IPS DF 6.9 (cell line): ENCODE measurements at places on chromosomes 5 and 9.

DNA sequence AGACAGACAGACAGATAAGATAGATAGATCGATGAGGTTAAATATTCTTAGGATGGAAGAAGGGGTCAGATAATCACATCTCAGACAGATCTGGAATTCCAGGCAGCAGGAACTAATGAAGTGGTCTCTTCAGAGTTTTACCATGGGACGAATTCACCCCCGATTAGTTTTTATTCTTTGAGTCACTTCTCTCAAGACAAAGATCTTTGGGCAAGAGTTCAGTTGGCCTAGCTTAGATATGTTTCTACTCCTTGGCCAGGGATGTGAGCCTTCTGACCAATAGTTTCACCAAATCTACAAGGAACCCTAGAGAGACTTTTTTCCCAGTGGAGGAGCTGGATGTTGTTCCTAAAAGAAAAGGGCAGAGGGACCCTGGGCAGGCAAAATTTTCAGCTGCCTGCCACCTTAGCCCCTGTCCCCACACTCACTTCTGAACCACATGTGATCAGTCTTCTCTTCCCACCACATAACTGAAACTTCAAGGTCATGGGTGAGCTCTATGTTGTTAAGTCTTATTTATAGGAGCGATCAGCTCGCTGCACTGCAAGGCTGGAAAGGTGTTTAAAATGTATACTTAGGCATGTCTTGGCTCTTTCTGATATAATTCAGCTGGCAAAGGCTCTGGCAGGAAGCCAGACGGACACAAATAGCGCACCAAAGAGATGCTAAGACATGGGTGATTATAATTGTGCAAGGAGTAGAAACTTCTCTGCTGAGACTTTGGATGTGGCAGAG, 132.9 kb downstream of the PALM2AKAP2 start:
- DNase-seq: no peak

DNA sequence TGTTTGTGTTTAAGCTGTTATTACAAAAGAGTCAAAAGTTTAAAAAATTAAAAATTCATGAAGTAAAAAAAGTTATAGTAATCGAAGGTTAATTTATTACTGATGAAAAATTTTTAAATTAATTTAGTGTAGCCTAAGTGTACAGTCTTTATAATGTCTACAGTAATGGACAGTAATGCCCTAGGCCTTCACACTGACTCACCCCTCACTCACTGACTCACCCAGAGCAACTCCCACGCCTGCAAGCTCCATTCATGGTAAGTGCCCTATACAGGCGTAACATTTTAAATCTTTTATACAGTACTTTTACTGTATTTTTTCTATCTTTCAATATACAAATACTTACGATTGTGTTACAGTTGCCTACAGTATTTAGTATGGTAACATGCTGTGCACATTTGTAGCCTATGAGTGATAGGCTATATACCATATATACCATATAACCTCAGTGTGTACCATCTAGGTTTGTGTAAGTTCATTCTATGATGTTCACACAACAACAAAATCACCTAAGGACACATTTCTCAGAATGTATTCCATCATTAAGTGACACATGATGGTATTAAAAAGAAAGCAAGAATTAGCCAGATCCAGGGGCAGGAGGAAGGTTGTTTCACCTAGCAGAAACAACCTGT, 40.1 kb downstream of the DCAF10 start:
- no peak for DNase-seq

DNA sequence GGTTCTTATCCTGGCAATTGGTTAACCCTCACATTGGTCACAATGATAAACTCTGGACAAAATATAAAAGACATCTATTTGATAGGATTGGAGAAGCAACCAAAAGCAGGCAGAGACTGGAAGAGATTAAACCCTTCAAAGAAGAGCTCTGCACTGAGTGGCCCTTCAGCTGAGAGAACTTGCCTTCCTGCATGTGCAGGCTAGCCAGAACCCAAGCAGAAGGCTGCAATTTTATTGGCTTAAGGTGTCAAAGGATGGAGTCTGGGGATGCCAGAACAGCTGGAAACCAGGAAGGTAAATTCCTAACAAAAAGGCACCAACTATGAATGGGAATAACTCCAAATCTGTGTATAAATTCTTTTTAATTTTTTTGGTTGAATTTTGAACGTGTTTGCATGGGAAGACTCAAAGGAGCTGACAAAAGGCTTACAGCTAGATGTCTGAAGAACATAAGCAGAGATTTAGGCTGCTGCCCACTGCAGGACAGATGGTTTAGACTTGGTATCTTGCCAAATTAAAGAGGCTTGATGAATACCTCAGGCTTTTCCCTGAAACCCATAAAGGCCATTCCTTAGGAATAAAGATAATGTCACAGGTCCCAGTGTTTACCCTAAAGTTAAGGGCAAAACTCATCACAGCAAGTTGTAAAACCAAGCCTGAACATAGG, 66.3 kb downstream of the NR2F1 start:
- DNase-seq: no peak

- no peak for DNase-seq
Measured at GRCh38 chr9:127918183-127919107, 1.6 kb upstream of the ST6GALNAC4 start.

- no peak for DNase-seq
Measured at GRCh38 chr9:20139763-20140290, 351.0 kb upstream of the SLC24A2 start.

GRCh38 chr9:134444038-134444315, 117.7 kb downstream of the RXRA start:
- DNase-seq: no peak

- no peak for DNase-seq
Measured at GRCh38 chr5:141623186-141623585, 4.4 kb upstream of the DIAPH1 start.
